ENCODE measurements at places on chromosomes 6 and 20. TPM values are rescaled to one million over a fixed set of nuclear protein-coding genes. Genes with fewer than 3 reads are reported as not detected.

Gene IL17F
- total RNA-seq, result not detected

DNA sequence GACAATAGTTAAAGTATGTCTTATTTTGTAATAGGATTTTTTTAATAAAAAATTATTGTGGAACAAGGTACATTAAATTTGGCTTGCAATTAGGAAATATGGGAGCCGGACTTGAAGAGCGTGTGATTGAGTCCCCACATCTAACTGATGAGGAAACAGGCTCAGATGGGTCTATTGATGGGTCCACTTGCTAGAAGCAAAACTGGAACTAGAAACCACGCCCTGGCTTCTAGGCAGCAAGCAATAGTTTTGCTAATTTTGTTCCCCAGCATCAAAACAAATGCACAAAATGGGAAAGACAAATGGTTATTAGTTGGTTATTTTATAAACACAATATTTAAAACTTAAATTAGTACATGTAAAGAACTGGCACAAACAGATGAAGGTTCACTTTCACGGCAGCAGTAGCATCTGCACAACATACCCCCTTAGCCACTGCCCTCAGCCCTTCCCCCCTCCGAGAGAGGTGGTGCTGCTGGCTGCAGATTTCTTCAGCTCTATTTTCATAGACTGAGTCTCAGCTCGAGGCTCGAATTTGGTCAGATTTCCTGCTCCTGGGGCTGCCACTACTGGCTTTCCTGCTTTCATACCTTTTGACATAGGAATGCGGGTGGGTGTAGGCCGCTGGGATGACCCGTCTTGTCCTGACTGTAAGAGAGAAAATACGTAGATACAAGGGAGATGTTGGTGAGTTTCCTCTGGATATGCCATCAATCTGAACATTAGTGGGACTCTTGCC lies 23.8 kb upstream of the TMEM30A start:
- no peak for DNase-seq

Gene PRICKLE4
- total RNA-seq, result 17.7 TPM

Gene KCNQ2
- total RNA-seq, result not detected

Gene GGT7
- 19.1 TPM for total RNA-seq

DNA sequence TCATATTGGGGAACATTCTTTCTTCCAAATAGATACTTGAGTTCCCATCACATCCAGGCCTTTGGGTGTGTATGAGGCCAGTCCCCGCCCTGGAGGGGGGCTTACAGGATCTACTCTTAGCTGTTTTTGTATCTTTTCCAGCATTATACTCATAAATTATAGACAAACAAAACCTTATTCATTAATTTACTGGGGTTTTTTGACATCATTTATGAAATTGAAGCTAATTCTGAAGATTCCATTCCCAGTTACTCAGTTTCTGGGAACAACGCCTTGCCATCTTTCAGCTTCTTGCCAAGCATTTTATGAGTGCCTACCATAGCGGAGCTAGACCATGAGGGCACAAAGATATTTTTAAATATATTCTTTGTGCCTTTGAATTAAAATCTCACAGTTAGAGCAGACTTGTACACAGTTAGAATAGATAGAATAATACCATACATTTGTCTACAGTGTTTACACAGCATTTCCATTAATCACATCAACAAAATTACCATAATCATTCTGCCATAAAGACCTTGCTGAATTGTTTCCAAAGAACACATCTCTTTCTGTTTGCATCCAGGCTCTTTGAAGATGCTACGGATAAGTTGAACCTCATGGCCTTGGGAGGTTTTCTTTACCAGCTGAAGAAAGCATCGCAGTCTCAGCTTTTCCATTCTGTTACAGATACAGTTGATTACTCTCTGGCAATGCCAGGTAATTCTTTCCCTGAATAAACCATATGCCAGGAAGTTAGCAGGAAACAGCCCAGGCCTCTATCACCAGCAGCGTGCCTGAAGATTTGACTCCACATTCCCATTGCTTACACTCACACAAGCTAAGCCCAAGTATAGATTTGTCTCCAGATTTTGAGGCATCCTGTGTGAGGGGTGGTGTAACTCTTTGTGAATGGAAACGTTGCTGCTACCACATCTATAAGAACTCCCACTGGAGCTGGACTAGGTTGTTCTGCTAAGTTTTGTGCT lies 75.4 kb upstream of the PBOV1 start:
- no peak for DNase-seq

GRCh38 chr6:13470238-13471140 lies 16.9 kb downstream of the GFOD1 start:
- DNase-seq, result no peak

Gene ARFGEF3
- total RNA-seq, result 0.88 TPM

Gene DNAH8
- not detected for total RNA-seq

- no peak for DNase-seq
Observed at GRCh38 chr6:43144879-43145278, 26.2 kb upstream of the SRF start.

DNA sequence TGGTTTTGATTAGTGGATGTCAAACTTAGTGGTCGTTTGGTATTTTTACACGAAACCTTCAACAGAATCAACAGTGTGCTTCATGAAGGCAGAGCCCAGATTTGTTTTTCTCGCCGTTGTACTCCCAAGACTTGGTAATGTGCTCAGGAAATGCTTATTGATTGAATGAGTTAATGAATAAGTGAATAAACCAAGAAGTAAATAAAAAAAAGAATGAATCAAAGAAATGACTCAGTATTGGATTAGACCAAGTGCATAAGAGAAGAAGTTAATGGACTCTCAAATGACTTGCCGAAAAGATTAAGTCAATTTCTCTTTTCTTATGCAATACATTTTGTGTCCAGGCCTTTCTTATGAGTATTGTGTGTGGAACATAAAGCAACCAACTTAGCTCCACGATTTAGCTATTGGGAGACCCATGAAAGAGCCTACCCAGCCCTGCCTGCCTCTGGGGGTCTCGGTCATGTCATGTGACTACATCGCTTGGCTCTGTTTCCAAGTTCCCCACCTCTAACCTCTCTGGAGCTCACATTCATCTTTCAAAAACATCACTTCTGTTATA lies 10.6 kb upstream of the FUCA2 start:
- no peak for DNase-seq

GRCh38 chr20:19588732-19589131 lies 169.3 kb upstream of the RIN2 start:
- DNase-seq, result peak; percentile 54

DNA sequence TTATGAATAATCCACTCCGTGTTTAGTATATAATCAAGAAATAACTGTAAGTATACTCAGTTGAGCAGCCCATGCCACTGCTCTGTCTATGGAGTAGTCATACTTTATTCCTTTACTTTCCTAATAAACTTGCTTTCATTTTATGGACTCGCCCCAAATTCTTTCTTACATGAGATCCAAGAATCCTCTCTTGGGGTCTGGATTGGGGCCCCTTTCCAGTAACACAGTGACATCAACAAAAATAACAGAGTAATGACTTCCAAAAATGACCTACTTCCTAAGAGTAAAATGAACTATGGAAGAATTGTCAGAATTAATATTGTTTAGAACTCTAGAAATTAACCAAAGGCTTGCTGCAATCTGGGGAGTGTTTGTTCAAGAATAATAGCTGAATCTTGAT lies 8.8 kb downstream of the OR2H1 start:
- no peak for DNase-seq

Gene DEFB132
- total RNA-seq, result not detected

Gene RAET1L
- not detected for total RNA-seq

DNA sequence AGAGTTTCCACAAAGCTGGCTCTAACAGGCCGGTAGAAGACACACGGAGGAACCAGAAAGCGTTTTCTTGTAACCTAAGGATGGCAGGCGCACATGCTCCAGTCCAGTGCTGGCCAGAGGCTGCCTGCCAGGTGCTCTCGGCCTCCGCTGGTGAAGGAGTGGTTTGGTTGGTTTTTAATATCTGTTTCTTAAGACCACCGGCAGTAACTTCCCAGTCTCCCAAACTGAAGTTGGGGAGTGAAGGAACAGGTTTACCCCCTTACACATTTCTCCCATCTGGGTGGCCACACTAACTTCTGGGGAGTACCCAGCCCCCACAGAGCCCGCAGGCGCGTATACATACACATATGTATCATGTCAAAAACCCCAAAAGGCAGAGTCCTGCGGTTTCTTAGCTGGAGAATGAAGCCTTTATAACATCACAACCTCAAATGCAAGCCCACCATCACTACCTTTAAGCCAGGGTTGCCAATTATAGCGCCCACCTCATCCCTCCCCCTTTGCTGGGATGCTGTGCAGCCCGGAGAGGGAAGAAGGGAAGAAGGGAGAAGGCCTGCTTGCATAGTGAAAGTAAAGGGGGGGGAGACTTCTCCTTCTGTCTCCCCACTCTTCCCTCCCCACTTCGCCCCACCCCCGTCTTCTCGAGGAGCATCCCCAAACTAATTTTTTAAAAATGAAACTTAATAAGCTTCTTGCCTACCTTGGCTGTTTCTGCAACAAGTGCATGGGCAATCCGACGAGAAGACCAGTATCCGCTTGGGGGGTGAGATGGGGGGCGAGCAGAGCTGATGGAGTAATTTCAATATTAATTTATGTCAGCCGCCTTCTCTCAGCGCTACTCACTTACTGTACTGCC lies 1.0 kb downstream of the TRERF1 start:
- DNase-seq, result peak; percentile 32

GRCh38 chr20:21100578-21101452 lies 5.3 kb downstream of the LINC00237 start:
- DNase-seq, result no peak

Gene CTAGE9
- total RNA-seq, result not detected

- peak; percentile 58 for DNase-seq
Observed at GRCh38 chr6:166553563-166554271, 32.8 kb downstream of the RAMACL start.

DNA sequence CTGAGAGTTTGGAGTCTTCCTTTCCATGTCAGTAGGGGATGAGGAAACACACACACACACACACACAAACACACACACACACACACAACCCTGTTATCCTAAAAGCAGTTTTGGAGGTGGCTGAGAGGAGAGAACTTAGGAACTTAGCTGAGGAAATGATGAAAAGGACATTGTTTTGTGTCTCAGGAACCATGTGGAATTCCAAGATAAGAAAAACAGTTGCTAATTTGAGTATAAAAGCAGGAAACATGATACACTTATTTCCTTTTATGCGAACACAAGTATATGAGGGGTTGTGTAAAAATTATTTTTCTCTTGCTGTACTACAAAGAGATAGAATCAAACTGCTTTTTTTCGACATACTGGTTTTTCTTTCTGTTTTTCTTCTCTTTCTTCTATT lies at the start of gene MYCT1:
MYCT1 (plus strand) TSS at position 264 of the 400 bp plus-strand sequence; CDS start at position 270, 6 bp downstream.
- no peak for DNase-seq

Gene BPIFA1
- not detected for total RNA-seq

DNA sequence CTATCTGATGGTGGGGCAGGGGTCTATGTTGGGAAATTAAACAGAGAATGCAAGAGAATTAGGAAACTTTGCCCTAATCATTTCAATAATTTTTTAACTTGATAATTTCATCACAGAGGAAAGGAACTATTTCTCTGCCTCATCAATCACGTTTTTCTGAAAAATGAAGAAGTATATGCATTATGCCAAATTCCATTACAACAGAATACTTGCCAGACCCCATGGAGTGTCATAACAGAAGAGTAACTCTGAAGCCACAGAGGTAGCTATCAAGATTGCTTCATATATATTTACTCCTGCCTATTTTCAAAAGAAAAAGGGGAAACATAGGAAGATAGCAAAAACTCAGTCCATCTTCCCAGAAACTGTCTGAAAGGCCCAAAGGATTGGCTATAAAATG lies 5.7 kb upstream of the USP49 start:
- DNase-seq, result no peak

- no peak for DNase-seq
Observed at GRCh38 chr6:92297101-92297500, 1122.3 kb downstream of the EPHA7 start.

Gene FOXA2
- 0.14 TPM for total RNA-seq

GRCh38 chr6:7439228-7439627 lies 49.6 kb downstream of the RIOK1 start:
- no peak for DNase-seq

- no peak for DNase-seq
Observed at GRCh38 chr6:40606526-40606925, 19.4 kb upstream of the LRFN2 start.

Gene PEX7
- 21.5 TPM for total RNA-seq

DNA sequence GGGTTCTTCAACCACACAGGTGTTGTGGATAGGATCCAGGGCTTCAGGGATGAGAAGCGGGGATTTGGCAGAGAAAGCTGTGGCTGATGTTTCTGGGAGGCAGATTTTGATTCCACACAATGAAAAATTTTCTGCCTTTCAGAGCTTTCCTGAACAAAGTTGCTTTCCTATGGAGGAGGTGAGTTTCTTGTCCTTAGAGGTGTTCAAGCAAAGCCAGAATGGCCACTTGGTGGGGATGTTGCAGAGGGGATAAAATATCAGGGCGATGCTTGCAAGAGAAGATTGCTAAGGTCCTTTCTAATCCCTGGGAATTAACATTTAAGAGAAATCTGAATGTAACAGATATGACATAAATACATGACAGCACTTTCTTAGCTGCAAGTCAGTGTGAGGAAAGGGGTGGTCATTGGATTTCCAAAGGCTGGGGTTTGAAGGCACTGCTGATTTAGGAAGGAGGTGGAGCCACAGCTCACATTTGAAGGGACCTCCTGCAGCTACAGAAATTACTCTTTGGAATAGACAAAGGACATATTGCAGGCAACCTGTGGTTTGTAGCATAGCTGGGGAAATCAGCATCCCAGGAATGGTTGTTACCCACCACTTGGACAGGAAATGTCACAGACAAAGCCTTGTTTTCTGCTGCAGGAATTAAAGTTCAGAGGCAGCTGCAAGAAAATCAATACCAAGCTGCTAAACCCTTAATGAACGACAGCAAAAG lies 271.1 kb upstream of the CHD6 start:
- DNase-seq, result no peak

Data from uterus (tissue), 4 donors.